ENCODE measurements at places on chromosomes 12 and 14.

DNA sequence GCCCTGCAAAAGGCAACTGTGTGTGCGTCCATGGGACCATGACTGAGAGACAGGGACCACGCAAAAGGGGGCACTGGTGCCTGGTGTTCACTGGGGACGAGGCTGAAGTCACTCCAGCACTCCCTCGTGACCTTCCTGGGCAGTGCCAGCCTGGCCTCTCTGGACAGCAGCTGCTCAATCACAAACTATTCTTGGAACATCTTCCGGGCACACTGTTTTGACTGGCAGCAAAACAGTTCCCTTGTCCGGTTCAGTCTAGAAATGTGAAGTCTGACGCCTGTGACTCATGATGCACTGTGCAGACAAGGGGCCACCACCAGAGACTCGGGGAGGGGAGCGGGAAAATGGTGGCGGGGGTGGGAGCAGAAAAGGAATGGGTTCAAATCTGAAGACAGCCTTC is 20.8 kb downstream of the SNRNP35 start:
- no peak for DNase-seq

- DNase-seq: no peak
Observed at GRCh38 chr14:75126121-75126544, 715 bp downstream of the NEK9 start.

DNA sequence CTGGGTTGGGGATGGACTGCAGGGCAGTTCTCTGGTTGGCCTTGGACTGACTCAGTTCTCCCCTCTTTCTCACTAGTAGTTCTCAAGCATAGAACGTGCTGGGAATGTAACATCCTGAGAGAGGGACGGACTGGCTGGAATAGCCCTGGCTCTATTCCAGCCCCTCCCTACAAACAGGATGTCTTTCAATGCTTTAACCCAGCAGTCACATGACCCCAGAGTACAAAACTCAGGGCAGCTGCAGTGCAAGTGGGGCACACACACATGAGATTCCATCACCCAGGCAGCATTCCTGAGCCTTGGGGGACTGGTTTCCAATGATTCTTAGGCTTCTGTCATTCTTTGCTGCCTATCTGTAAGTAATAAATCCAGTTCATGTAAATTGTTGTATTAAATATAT is 1.6 kb upstream of the ACOT6 start:
- no peak for DNase-seq

GRCh38 chr12:66393890-66394289 is 91.6 kb downstream of the HELB start:
- no peak for DNase-seq

GRCh38 chr14:105486974-105487448 is 325 bp downstream of the CRIP1 start:
- DNase-seq: no peak

DNA sequence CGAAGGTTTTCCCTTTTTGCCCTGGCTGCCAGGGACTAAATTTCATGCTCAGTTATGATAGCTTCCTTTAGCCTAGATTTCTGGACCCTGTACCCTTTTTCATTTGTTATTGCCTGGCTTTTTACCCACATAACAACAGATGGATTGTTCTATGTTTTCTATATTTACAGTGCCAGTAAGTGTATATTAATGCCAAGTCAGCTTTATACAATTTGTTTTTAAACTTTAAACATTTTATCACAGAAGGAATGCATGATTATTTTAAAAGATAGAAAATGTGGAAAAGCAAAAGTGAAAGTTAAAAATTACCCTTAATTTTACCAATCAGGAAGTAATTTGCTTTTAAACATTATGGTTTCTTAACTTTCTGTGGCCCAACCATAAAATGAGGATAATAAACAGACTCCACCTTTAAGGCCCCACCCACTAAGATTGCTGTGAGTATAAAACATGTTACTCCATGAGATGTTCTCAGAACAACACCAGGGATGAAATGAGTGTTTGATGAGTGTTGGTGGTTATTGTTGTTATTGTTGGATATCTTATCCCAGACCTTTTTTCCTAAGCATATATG is 496.8 kb downstream of the EGLN3 start:
- DNase-seq: no peak

DNA sequence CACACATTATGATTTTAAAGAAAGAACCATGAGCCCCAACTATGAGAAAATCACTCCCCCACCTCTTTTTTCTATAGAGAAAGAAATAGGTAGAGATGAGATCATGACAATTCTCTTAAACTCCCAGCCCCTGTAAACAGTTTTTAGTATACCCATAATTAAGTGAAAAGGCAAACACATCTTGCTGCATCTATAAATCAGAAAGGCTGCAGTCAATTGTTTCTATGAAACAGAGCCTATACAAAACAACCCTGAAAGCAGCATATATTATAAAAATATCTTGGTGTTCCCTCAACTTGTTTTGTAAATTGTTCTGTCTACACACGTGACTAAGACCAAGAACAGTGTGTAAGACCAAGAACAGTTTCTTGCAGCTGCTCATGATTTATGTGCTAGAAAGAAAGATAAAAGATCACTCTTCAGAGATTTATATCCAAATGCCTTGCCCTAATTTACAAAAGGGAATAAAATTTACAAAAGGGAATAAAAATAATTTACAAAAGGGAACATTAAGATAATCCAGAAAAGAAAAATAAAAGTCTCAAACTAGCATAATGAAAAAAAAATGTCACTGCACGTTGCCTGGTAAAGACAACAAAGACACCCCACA is 4.8 kb downstream of the KITLG start:
- DNase-seq: no peak
